NCI-H1436 treated with DMSO at 0.1 percent for 48 hours (cell line): ENCODE measurements at places on chromosomes 6 and 20.

- DNase-seq: no peak
These were observed 19.7 kb upstream of the UTRN start for GRCh38 chr6:144265390-144265789.

GRCh38 chr20:14441201-14441600 is 103.8 kb upstream of the FLRT3 start:
- DNase-seq: no peak

DNA sequence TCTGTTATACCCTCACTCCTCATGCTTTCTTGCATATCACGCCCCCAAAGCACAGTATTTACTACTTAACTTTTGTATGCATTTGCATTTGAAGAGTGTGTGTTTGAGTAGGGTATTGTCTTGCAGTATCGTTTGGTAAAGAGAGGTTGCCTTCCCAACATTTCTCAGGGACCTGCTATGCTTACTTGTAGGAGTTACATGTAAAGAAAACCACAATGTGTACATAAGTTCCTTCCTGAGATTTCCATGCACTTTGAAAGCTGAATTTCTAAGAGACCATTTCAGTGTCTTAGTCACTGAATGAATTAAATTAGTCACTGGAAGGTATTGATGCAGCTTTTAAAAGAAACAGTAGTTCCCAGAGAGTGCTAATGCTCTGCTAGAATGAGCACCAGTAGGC is 159.3 kb upstream of the LAMA2 start:
- no peak for DNase-seq

DNA sequence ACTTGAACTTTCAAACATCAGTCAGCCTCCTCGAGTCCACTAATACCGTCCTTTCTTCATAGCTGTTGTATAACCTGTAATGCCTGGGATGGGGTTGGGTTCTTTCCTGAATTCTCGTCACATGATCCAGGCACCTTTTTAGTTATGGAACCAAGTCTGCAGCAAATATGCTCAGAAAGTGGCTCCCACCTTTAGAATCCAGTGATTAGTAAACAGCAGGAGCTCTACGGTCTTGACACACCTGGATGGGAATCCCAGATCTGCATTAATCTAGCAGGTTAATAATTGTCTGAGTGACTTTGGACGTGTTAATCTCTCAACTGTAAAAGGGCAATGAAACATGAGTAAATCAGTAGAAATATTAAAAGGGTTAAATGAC is 729 bp upstream of the ZHX3 start:
- DNase-seq: no peak

- no peak for DNase-seq
These were observed 1.6 kb downstream of the PRDM1 start for GRCh38 chr6:106087548-106088325.

- no peak for DNase-seq
These were observed 125.0 kb upstream of the MLIP start for GRCh38 chr6:53986165-53986720.

DNA sequence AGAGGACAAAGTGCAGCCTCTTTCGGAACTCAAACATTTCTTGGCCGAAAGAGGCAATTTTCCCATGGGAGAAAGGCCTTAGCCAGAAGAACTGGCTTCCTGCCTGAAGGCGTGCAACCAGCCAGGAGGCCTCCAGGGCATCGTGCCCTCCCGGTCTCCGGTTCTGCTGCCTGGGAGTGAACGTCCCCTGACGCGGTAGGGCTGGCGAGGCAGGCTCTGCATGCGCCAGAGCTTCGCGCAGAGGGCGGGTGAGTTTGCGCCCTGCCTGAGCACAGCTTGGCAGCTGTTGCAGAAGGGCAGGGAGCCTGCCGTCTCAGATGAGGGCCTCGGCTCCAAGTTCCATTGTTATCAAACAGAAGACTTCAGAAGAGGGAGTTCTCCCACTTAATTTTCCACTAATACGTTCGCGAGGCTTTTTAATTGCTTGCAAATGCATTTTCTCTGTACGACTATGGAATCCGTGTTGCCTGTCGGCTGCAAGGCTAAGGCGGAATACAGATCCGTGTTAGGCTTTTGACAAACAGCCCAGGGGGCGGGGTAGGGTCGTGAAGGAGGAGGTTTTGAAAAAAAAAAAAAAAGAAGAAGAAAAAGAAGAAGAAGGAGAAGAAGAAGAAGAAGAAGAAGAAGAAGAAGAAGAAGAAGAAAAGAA is 5.5 kb upstream of the TFAP2D start:
- DNase-seq: no peak

DNA sequence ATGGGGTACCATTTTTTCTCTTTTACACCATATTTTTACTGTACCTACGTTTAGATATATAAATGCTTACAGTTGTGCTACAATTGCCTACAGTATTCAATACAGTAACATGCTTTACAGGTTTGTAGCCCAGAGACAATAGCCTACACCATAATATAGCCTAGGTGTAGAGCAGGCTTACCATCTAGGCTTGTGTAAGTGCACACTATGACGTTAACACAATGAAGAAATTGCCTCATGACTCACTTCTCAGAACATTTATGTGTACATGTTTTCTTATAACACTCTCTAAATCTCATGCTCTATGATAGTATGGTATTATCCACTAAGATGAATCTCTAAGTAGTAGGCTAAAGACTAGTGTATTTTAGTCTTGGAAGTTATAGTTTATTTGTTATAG is 13.5 kb downstream of the GPR63 start:
- DNase-seq: no peak

DNA sequence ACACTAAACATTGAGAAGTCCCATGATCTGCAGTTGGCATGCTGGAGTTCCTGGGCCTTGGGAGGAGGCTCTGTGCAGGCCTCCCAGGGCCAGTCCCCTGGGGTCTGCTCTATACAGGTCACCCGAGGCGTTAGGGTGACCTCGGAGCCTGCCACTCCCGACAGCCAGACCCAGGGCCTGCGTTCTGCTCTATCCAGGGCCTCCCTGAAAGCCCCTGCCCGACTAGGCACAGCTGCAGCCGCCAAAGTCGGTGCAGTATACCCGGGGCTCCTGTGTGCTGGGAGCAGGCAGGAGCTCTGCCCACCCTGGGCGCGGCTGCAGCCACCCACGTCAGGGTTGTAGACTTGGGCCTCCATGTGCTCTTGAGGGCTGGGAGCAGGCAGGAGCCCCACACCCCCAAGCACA is 6.3 kb upstream of the OR14J1 start:
- DNase-seq: no peak

DNA sequence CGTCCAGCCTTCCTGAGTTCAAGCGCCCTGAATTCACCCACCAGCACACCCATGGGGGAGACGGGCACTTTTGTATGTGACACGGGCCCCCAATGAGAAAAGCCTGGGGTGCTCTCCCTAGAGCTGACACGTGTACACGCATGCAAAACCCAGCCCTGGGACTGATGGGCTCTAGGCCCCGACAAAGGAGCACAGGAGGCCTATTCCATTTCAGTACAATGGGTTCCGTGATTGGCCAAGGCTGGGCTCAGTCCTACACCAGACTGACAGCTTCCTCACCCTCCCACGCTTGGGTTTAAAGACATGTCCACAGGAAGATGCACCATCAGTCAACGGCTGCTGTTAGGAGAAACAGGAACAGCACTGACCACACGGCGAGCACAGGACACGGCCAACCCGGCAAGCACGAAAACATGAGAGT is 8.8 kb downstream of the ZBTB46 start:
- DNase-seq: no peak

- DNase-seq: no peak
These were observed 5.4 kb downstream of the CTNNBL1 start for GRCh38 chr20:37699202-37699601.

GRCh38 chr20:44279228-44279627 is 31.8 kb downstream of the FITM2 start:
- DNase-seq: no peak

- DNase-seq: no peak
These were observed 176.4 kb upstream of the CST7 start for GRCh38 chr20:24772667-24773066.

- DNase-seq: no peak
These were observed 79.0 kb upstream of the SPACA1 start for GRCh38 chr6:87968435-87969278.

- peak; percentile 70 for DNase-seq
These were observed 26.0 kb downstream of the TOX2 start for GRCh38 chr20:43940518-43941225.

DNA sequence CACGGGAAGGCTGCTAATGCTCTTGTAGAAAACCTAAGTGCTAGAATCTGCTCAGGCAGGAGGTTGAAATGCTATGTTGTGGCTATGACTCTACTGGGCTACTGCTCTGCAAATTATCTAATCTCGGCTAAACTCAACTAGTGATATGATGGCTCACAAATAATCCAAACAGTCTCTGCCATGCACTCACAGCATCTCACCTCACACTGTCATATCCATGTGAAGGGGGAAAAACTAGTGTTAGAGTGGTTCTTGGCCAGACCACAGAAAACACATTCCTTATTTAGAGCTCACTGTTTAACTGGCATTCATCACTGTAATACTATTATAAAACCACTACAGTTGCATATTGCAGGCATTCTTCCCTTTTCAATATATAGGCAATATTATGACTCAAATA is 81.8 kb upstream of the DST start:
- no peak for DNase-seq

DNA sequence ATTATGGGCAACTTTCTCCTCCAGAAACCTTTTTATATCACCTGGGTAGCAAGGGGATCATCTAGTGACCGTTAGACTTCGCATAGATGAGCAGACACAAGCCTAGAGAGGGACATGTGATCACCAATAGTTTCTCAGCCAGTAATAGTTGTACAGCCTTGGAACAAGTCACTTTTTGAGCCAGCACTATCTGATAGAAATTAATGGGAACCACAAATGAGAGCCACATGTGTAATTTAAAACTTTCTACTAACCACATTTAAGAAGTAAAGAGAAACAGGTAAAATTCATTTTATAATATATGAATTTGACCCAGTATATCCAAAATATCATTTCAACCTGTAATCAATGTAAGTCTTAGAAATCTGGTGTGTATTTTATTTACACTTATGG is 592 bp upstream of the CTNNBL1 start:
- DNase-seq: no peak

- no peak for DNase-seq
These were observed 832.3 kb upstream of the ADGRB3 start for GRCh38 chr6:67802771-67803170.

DNA sequence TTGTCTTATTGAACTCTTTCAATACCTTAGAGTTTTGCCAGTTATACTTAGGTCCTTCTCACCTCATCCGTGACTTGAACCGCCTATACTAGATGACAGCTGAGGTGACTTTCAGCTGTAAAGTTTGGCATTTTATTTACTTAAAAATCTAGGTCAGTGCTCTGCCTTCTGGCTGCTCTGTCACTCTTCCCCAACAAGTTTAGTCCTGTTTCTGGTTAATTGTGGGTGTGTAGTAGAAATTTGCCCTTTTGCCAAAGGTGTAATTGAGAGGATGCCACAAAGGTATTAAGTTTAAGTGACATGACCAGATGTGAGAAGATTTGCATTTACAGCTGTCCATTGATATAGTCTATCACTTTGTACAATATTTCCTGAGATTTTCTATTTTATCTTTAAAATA is 106.2 kb downstream of the FARS2 start:
- DNase-seq: no peak

- DNase-seq: no peak
These were observed 35.6 kb downstream of the GNAS start for GRCh38 chr20:58888103-58888502.

DNA sequence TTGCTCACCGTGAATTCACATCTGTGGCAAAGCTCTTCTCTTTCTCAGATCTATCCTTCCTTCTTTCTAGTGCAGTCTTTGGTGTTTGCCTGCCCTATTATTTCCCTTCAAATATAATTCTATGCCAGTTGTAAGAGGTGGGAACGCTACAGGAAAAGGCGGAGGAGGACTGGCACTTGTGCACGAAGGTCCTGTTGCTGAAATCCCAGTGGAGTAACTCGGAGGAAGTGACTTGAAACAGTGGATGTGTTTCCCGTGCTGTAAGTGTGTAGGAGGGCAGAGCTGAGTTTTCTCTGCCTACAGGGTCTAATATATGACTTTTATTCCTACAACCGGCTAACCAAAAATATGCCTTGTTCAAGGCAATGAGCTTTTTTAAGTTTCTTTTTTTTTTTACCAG is 754.8 kb downstream of the QKI start:
- DNase-seq: no peak

GRCh38 chr20:8720089-8720488 is 348.8 kb upstream of the PLCB4 start:
- no peak for DNase-seq

DNA sequence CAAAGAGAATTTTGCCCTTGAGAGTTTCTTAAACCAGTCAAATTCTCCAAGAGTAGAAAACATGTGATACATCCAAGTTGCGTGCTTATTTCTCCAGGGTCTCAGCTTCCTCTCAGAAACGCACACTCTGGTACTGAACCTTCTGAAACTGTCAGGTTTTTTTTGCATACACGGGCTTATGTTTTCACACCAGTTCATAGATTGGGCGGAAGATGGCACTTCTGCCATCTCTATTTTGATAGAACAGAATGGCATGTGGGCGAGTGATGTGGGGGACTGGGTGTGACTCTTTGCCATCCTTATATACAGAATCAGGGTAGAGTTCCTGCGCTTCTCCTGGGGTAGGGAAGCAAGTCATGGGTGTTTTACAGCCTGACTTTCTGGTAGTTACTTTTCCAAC is 56.4 kb downstream of the ADTRP start:
- no peak for DNase-seq

DNA sequence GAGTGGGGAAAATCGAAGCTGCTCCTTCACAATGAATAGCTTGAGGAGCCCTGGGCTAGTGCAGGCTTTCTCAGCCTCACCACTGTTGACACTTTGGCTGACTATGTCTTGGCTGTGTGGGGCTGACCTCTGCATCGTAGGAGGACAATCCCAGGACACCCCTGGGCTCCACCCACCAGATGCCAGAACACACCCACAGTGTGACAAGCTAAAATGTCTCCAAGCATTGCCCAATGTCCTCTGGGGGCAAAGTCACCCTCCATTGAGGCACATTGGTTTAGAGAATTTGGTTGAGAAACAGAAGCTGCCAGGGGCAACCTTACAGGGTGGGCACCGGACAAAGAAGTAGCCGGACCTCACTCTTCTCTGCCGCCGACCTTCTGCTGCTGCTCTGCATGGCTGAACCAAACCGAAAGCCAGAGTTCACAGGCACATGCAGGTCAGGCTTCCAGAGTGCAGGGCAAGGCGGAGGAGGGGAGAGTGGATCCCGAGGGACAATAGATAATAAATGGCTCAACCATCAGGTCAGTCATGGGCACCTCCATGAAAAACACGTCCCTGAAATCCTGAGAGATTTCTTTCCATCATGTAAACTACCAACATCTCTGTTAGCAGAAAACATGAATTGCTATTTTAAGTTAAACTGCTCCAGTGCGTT is 189.0 kb downstream of the LRFN2 start:
- DNase-seq: no peak

- no peak for DNase-seq
These were observed 61.9 kb downstream of the COL9A1 start for GRCh38 chr6:70241031-70241430.

- no peak for DNase-seq
These were observed 12.5 kb upstream of the THBD start for GRCh38 chr20:23061734-23062561.

- DNase-seq: no peak
These were observed 263.1 kb upstream of the ZFP64 start for GRCh38 chr20:52454660-52455059.

- DNase-seq: no peak
These were observed 6.3 kb upstream of the CSE1L start for GRCh38 chr20:49039854-49040253.

GRCh38 chr6:37205997-37206340 is 36.0 kb downstream of the PIM1 start:
- no peak for DNase-seq
